Aorta (tissue), 5 donors: ENCODE measurements at places on chromosomes 11 and 22. TPM values are rescaled to one million over a fixed set of nuclear protein-coding genes. Genes with fewer than 3 reads are reported as not detected.

GRCh38 chr11:29530961-29531360, 485.9 kb downstream of the KCNA4 start:
- no peaks in the 10 kb centered on the region for H3K27me3 ChIP-seq
- H3K4me3 ChIP-seq: no peak overlapping the region
- DNase-seq: no peak
- no peak overlapping the region for H3K27ac ChIP-seq
- no peaks in the 10 kb centered on the region for H3K36me3 ChIP-seq
- H3K4me1 ChIP-seq: no peaks in the 10 kb centered on the region

- H3K27ac ChIP-seq: no peak overlapping the region
- DNase-seq: no peak
- no peaks in the 10 kb centered on the region for H3K27me3 ChIP-seq
- no peak overlapping the region for H3K4me3 ChIP-seq
Measured at GRCh38 chr11:45895553-45896259, 10.3 kb downstream of the MAPK8IP1 start.

- no peaks in the 10 kb centered on the region for H3K4me1 ChIP-seq
- H3K36me3 ChIP-seq: no peaks in the 10 kb centered on the region
- no peaks in the 10 kb centered on the region for H3K27me3 ChIP-seq
- no peak overlapping the region for H3K4me3 ChIP-seq
Measured at GRCh38 chr11:77409046-77409445, 64.8 kb downstream of the PAK1 start.

DNA sequence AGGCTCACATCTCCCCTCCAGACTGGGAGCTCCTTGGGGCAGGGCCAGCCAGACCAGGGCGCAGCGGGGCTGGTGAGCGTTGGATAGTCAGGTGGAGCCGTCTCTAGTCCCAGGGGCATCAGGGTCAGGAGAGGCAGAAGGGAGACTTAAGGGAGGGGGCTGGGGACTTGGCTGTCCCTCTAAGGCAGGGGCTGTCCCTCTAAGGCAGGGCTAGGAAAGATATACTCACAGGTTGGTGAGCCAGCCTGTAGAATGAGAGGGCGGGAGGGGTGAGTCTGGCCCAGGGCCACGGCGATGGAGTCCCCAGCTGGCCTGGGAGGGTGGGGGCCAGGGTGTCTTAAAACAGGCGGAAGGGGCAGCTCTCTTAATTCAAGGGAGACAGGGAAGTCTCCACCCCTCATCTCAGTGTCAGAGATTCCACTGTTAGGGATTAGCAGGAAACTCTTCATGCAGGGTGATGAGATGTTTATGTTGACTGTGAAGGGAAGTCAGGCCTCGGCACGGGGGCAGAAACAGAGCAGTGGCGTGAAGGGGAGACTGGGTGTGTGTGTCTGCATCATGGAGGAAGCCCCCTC, 11.3 kb downstream of the P2RY2 start:
- peak; percentile 71 for DNase-seq
- H3K4me3 ChIP-seq: no peak overlapping the region
- H3K27me3 ChIP-seq: no peaks in the 10 kb centered on the region

- peak overlapping the region; percentile 90 for H3K27ac ChIP-seq
- H3K4me3 ChIP-seq: peak overlapping the region; percentile 62
- H3K4me1 ChIP-seq: peaks cover 2% of the 10 kb centered on the region
- no peaks in the 10 kb centered on the region for H3K36me3 ChIP-seq
Measured at GRCh38 chr22:36027935-36028645, 534 bp downstream of the RBFOX2 start.

DNA sequence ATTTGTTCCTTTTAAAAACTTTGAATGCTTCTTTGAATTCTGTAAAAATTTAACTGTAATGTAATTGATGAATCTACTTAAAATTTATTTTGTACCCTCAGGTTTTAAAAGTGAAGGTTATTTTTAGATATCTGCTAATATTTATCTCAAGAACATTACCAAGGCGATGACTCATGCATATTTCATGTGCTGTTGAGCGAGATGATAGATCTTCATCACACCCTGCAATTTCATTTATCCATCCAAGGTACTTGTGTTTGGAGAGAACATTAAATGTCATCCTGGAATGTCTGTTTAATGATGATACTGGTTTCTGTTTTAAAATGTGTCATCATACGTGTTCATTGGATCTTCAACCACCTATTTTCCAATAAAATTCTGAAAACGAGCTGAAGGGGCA, 6.7 kb upstream of the OOSP4A start:
- no peaks in the 10 kb centered on the region for H3K36me3 ChIP-seq
- no peaks in the 10 kb centered on the region for H3K4me1 ChIP-seq
- H3K4me3 ChIP-seq: no peak overlapping the region
- DNase-seq: no peak

- H3K27ac ChIP-seq: no peak overlapping the region
- no peak for DNase-seq
- H3K27me3 ChIP-seq: no peaks in the 10 kb centered on the region
- H3K4me1 ChIP-seq: no peaks in the 10 kb centered on the region
- no peak overlapping the region for H3K4me3 ChIP-seq
Measured at GRCh38 chr11:9071692-9072091, 19.7 kb downstream of the SCUBE2 start.

DNA sequence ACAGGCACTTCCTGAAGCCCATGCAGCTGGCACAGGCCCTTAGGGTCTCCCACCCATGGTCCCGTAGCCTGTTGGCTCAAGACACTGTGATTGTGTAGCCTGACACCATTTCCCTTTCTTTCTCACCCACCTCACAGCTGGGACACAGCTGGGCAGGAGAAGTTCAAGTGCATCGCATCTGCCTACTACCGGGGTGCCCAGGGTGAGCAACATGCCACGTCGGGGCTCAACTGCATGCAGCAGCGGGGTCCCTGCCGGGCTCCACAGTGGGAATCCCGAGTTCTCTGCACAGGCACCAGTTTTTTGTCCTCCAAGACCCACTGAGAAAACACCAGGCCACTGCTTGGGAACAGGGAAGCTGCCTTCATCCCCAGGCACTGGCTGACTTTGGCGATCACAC, 10.6 kb downstream of the RAB36 start:
- H3K27ac ChIP-seq: no peak overlapping the region
- H3K4me1 ChIP-seq: no peaks in the 10 kb centered on the region
- H3K36me3 ChIP-seq: no peaks in the 10 kb centered on the region
- H3K4me3 ChIP-seq: no peak overlapping the region

B4GALNT4 gene
- total RNA-seq: 3.2 TPM

NLRP14 gene
- total RNA-seq: 0.10 TPM

TANGO2 gene
- 35.2 TPM for total RNA-seq
